ENCODE measurements at places on chromosomes 16 and 17. TPM values are rescaled to one million over a fixed set of nuclear protein-coding genes. Genes with fewer than 3 reads are reported as not detected.

DNA sequence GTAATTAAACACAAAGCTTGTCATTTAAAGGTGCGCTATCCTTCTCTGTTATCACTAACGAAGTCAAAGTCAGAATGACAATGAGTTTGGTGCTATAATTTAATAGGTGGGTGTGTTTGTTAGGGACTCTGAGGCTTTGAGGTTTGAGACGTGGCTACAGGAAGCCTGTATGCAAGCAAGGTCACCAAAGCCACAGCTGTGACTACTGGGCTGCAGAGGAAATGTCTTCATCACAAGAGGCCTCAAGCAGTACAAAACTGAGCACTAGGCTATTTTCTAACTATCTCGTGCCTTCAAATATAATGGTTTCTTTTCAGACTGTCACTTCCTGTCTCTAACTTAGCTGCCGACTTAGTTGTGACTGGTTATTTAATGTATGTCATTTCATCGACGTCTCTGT is 141.2 kb downstream of the AATF start:
- H3K4me3 ChIP-seq: no peak overlapping the region
- DNase-seq: no peak
- peaks cover 27% of the 10 kb centered on the region for H3K36me3 ChIP-seq
- H3K27ac ChIP-seq: no peak overlapping the region

- no peak overlapping the region for H3K27ac ChIP-seq
- no peak for DNase-seq
- H3K4me1 ChIP-seq: no peaks in the 10 kb centered on the region
- H3K27me3 ChIP-seq: no peaks in the 10 kb centered on the region
- no peak overlapping the region for H3K4me3 ChIP-seq
Measured at GRCh38 chr17:55500103-55500502, 11.1 kb downstream of the SMIM36 start.

Gene CDRT15
- not detected for total RNA-seq

DNA sequence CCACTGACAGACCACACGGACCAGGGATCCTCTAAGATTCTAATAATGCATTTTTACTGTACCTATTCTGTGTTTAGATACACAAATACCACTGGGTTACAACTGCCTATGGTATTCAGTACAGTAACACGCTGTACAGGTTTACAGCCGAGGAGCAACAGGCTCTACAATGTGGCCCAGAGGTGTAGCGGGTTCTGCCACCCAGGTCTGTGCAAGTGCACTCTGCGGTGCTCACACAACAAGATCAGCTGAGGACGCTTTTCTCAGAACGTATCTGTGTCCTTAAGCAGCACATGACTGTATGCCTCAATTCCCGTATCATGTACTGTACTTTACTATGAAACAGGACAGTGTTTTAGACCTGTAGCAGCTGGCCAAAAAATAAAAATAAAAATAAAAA is 6.5 kb downstream of the ZCCHC14 start:
- H3K36me3 ChIP-seq: peaks cover 2% of the 10 kb centered on the region
- no peak overlapping the region for H3K27ac ChIP-seq
- no peak for DNase-seq
- peaks cover 23% of the 10 kb centered on the region for H3K4me1 ChIP-seq

DNA sequence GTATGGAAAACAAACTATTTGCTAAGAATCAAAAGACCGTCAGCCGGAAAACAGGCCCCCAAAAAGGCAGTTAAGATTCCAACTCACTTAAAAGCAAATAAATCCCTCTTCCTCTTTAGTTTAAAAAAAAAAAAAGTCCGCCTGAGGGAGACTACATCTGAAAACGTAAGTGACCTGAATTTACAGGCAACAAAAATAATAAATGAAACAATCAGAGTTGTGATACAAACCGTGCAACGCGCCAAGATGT is 1.1 kb downstream of the KANSL1 start:
- DNase-seq: no peak
- H3K36me3 ChIP-seq: no peaks in the 10 kb centered on the region
- H3K27me3 ChIP-seq: no peaks in the 10 kb centered on the region
- peak overlapping the region; percentile 85 for H3K27ac ChIP-seq
- peaks cover 11% of the 10 kb centered on the region for H3K4me1 ChIP-seq

- no peaks in the 10 kb centered on the region for H3K36me3 ChIP-seq
- no peak overlapping the region for H3K4me3 ChIP-seq
- no peaks in the 10 kb centered on the region for H3K27me3 ChIP-seq
- H3K27ac ChIP-seq: no peak overlapping the region
- no peaks in the 10 kb centered on the region for H3K4me1 ChIP-seq
- no peak for DNase-seq
Measured at GRCh38 chr16:8110572-8111514, 479.5 kb downstream of the TMEM114 start.
